Kidney (tissue), 22 donors: ENCODE measurements at places on chromosomes 7 and 10. TPM values are rescaled to one million over a fixed set of nuclear protein-coding genes. Genes with fewer than 3 reads are reported as not detected.

DNA sequence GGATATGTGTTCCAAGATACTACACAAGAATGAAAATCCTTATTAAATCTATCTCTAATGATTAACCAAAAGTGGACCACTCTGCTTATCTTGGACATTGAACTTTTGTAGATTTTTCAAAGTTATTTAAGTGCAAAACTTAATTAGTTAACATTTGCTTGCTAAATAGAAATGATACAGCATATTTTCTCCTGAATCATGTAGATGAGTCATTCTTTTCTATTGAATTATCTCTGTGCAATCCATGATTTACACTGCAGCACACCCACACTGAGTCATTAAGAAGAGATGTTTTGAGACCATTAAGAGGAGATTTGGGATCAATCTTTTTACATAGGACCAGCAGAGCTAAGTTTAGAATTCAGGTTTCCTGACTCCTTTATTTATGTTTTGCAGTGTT, 6.6 kb upstream of the ABCC2 start:
- no peak overlapping the region for H3K27ac ChIP-seq
- H3K4me3 ChIP-seq = no peak overlapping the region
- no peak for DNase-seq
- H3K4me1 ChIP-seq = peaks cover 6% of the 10 kb centered on the region
- no peaks in the 10 kb centered on the region for H3K36me3 ChIP-seq

DNA sequence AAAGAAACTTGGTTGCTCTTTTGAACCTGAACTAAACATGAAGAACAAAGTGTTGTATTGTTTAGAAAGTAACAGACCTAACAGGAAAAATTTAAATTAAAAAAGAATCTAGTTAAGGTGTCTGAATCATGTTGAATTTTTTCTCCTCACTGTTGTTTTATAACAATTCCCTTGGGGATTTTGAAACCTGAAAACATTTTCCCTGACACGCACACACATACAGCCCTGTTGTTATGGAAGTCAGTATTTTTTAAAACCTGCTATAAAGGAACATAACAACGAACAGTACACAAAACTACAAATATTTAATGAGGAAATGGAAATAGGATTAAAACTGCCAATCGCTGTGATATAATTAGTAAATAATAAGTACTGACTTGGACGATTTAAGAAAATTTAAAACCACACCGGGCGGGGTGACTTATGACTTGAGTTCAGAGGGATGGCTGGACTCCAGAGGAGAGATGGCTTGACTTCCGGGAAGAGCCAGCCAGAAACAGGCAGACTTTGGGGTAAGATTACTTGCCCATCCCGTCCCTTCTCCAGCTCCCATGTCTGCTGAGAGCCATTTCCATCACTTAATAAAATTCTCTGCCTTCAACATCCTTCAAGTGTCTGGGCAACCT, 16.2 kb upstream of the SPOCK2 start:
- no peak overlapping the region for H3K4me3 ChIP-seq
- peaks cover 4% of the 10 kb centered on the region for H3K4me1 ChIP-seq
- DNase-seq = no peak
- H3K36me3 ChIP-seq = no peaks in the 10 kb centered on the region
- no peaks in the 10 kb centered on the region for H3K27me3 ChIP-seq

DNA sequence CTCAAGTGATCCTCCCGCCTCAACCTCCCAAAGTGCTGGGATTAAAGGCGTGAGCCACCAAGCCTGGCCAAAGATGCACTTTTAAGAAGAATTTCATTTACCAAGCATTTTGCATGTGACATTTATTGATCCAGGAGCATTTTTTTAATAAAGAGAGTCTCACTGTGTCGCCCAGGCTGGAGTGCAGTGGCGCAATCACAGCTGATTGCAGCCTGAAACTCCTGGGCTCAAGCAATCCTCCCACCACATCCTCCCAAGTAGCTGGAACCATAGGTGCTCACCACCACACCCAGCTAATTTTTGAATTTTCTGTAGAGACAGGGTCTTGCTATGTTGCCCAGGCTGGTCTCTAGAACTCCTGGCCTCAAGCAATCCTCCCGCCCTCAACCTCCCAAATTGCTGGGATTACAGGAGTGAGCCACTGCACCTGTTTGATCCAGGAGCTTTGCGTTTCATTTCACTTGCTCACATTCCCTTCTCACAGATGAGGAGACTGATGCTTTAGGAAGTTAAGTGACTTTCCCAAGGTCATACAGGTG, 4.4 kb upstream of the TBL2 start:
- H3K4me3 ChIP-seq = no peak overlapping the region
- no peaks in the 10 kb centered on the region for H3K27me3 ChIP-seq
- no peaks in the 10 kb centered on the region for H3K36me3 ChIP-seq
- DNase-seq = no peak
- no peak overlapping the region for H3K27ac ChIP-seq

- no peak overlapping the region for H3K27ac ChIP-seq
- H3K4me3 ChIP-seq = no peak overlapping the region
- H3K36me3 ChIP-seq = no peaks in the 10 kb centered on the region
- no peaks in the 10 kb centered on the region for H3K27me3 ChIP-seq
- DNase-seq = no peak
- H3K4me1 ChIP-seq = peaks cover 4% of the 10 kb centered on the region
These were observed 6.0 kb downstream of the FAM3C start for GRCh38 chr7:121390109-121390508.

GRCh38 chr10:114024876-114025610, 18.6 kb upstream of the ADRB1 start:
- no peaks in the 10 kb centered on the region for H3K4me1 ChIP-seq
- no peak overlapping the region for H3K4me3 ChIP-seq
- H3K27me3 ChIP-seq = no peaks in the 10 kb centered on the region
- H3K36me3 ChIP-seq = no peaks in the 10 kb centered on the region

GRCh38 chr7:21608465-21608864, 65.6 kb downstream of the DNAH11 start:
- no peak overlapping the region for H3K27ac ChIP-seq
- H3K4me1 ChIP-seq = no peaks in the 10 kb centered on the region
- no peak for DNase-seq
- no peaks in the 10 kb centered on the region for H3K27me3 ChIP-seq
- no peak overlapping the region for H3K4me3 ChIP-seq

DNA sequence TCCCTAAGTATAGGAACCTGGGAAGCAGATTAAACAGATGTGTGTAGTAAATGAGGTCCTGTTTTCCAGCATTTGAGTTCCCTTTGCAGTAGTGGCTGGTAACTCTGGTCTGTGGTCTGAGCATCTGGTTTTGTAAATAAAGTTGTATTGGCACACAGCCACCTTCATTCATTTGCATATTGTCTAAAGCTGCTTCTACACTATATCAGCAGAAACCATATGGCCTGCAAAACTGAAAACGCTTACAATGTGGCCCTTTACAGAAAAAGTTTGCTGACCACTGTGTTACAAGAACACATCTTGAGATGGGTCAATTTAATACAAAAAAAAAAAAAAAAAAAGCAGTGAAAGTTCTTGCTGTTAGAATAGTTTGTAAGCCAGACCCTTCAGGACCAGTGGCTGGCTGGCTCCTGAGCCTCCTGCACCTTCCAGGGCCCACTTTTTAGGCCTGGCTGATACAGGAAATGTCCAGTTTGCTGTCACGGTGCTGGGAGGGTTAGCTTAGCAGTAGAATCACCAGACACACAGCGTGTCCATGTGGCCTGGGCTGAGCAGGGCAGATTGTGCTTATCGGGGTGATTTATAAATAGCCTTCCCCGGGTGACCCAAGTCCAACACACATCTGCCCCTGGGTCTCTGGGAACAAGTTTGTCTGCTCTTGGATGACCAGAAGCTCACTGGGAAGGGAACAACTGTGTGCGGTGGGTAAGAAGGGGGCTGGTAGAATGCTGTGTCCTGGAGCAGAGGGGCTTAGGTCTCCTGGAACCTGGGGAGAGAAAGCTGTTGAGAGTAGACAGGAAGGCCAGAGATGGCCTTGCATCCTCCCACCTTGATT, 1.4 kb downstream of the C10orf71 start:
- no peak overlapping the region for H3K27ac ChIP-seq
- H3K4me1 ChIP-seq = no peaks in the 10 kb centered on the region
- H3K27me3 ChIP-seq = no peaks in the 10 kb centered on the region
- H3K4me3 ChIP-seq = no peak overlapping the region

Gene PON3
- total RNA-seq = 1.6 TPM

Gene OR2A5
- not detected for total RNA-seq

Gene CPVL
- 133 TPM for total RNA-seq

Gene MPLKIP
- 32.1 TPM for total RNA-seq

Gene CYP2C18
- 2.2 TPM for total RNA-seq

Gene SFXN3
- 51.6 TPM for total RNA-seq

Gene DENND2A
- 18.0 TPM for total RNA-seq

Gene UPK3BL2
- total RNA-seq = 21.6 TPM

Gene PNLIPRP2
- not detected for total RNA-seq

Gene THSD7A
- total RNA-seq = 24.3 TPM
